Natural killer cell (primary cell): ENCODE measurements at places on chromosomes 11 and 22. TPM values are rescaled to one million over a fixed set of nuclear protein-coding genes. Genes with fewer than 3 reads are reported as not detected.

Gene CASP1
- total RNA-seq: 93.8 TPM

Gene VSIG10L2
- not detected for total RNA-seq

Gene CD3G
- total RNA-seq: 7.6 TPM

Gene HORMAD2
- total RNA-seq: not detected

Gene JAML
- total RNA-seq: 12.8 TPM

Gene HBG2
- total RNA-seq: not detected

Gene NFAM1
- total RNA-seq: 7.8 TPM

Gene OLFML1
- total RNA-seq: not detected

Gene TTLL8
- not detected for total RNA-seq

Gene MYO18B
- 0.07 TPM for total RNA-seq

Gene TRAF6
- total RNA-seq: 37.9 TPM

Gene DAGLA
- 0.48 TPM for total RNA-seq

Gene SLC22A8
- not detected for total RNA-seq

Gene TTC28
- total RNA-seq: 10.0 TPM

Gene MYRF
- total RNA-seq: 7.3 TPM

Gene NECTIN1
- 18.8 TPM for total RNA-seq

Gene PGR
- not detected for total RNA-seq

Gene PRR5L
- 303 TPM for total RNA-seq

Gene RNF26
- 21.8 TPM for total RNA-seq

Gene ARHGAP8
- total RNA-seq: 23.6 TPM

Gene AIFM3
- 1.5 TPM for total RNA-seq

Gene MUC5B
- not detected for total RNA-seq

Gene TEX54
- not detected for total RNA-seq

Gene PRODH
- total RNA-seq: not detected

Gene GRAP2
- 65.1 TPM for total RNA-seq

Gene KCTD17
- 22.9 TPM for total RNA-seq

Gene HTR3B
- total RNA-seq: not detected

Gene CCDC87
- total RNA-seq: 0.68 TPM

Gene F2
- not detected for total RNA-seq

Gene OR8D4
- not detected for total RNA-seq

Gene ABTB2
- 0.65 TPM for total RNA-seq

Gene DNAJB7
- total RNA-seq: not detected

Gene GRM5
- not detected for total RNA-seq

Gene PIWIL4
- 2.2 TPM for total RNA-seq

Gene C11orf42
- total RNA-seq: not detected

Gene KRTAP5-10
- not detected for total RNA-seq

Gene H19
- not detected for total RNA-seq

Gene OR52N4
- total RNA-seq: 2.1 TPM

Gene RIMBP3B
- 0.70 TPM for total RNA-seq

Gene SYCE3
- not detected for total RNA-seq

Gene CAVIN3
- not detected for total RNA-seq

Gene SPDYC
- not detected for total RNA-seq

Gene GGT1
- total RNA-seq: 11.9 TPM

Gene EFEMP2
- 13.0 TPM for total RNA-seq

Gene TBX1
- total RNA-seq: 2.0 TPM

Gene GLYATL2
- total RNA-seq: not detected

Gene MRGPRX4
- not detected for total RNA-seq

Gene OR2AG1
- total RNA-seq: not detected

Gene OR52E8
- total RNA-seq: not detected

Gene SCGB1A1
- not detected for total RNA-seq

Gene CEP126
- 10.4 TPM for total RNA-seq

Gene APOL5
- total RNA-seq: not detected

Gene FGF3
- total RNA-seq: not detected
